ENCODE measurements at places on chromosomes 5 and 9.

DNA sequence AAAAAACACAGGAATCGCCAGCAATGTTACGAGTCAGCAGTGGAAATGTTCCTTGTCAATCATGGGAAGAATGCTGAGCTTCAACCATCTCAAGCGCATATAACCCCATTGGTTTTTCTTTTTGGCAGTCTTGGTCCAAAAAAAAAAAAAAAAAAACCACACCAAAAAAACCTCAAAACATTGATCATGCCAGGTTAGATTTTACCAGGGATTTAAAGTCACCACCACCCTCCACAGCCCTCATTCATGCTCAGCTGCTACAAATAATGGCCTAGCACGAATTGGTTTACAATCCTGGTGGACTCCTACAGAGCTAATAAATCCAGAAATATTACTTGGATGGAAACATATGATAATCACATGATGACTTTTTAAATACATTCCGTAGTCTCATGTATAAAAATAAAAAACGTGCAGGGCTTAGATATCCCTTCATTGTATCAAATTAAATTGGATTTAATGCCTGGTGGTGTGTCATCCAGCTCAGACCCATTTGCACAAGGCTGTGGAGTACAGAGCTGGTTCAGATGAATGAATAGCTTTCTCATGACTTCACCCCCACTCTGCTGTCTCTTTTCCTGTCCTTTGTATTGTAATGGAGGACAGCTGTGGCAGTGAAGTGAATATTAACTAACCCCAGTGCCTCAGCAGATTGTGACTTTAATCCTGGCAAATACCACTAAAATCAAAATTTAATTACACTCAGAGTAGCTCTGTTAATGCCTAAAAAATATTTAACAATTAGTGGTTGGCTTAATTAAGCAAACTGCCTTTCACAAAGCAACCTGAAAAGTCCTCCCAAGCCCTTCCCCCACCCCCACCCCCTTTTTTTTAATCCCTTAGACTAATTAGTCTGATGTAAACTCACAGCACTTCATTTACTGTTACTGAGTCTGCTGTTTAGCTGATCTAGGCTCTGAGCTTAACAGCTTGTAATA lies 626.5 kb upstream of the ZNF608 start:
- no peak for DNase-seq

GRCh38 chr5:10320793-10321192 lies 13.1 kb upstream of the CMBL start:
- no peak for DNase-seq

DNA sequence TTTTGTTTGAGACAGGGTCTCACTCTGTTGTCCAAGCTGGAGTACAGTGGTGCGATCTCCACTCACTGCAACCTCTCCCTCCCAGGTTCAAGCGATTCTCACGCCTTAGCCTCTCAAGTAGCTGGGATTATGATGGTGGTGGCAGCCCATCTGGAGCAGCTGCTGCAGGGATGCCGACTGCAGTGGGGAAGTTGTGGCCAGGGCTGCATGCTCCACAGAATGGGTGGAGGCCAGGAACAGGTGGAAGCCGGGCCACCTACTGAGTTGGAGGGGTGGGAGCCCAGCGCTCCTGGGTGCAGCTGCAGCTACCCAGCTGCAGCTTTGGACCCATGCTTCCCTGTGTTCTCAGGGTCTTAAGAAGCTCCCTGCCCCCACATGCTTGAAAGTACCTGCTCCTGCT lies 99.7 kb downstream of the SCAI start:
- DNase-seq, result no peak

GRCh38 chr9:12368569-12368968 lies 324.6 kb upstream of the TYRP1 start:
- DNase-seq, result no peak
